Left ventricle myocardium inferior (tissue), 1 donor: ENCODE measurements at places on chromosomes 7 and 10.
A peak's percentile ranks its signal among the peaks of the same experiment; 100 is the strongest.

DNA sequence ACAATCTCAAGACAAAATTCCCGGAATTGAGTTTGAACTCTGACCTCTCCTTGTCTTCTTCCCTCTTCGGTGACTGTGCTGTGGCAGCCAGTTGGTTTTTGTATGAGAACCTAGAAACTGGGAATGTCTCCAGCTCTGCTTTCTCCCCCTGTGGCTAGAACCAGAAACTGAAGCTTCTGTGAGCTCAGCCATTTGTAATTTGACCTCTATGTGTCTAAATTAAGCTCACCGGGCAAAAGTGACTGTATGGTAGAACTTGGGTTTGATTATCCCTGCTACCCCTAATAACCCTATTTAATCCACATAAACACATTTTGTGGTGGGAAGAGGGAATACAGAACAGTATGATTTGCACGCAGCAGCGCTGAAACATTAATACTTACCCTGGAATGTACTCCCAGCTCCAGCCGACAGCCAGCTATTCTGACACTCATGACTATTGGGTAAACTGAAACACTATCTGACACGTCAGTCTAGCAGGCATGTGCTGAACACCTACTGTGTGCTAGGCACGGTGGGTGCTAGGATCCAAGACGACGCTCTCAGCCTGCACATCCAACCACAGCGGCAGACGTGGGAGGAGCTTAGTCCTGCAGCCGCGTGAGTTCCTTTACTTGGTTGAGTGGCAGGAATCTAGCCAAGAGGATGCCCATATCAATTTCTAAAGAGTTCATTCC lies 324.8 kb downstream of the SFMBT2 start:
- no peak for DNase-seq

DNA sequence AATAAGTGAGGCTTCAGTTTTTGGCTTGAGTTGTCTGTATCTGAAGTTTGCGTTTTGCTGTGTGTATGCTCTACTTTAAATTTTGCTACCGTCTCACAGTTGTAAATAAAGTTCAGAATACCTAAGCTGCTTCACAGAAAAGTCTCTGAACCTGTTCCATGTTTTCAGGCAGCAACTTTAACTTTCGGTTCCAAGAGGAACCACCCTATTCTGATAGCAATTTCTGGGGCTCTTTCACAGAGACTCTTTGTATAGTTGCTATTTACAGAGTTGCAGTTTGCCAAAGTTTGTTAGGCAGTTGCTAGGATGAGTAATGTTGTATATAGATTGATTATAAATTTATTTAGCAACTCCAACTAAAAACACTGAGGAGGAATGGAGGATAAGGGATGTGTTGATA lies 5.7 kb downstream of the FAM221A start:
- DNase-seq, result no peak

DNA sequence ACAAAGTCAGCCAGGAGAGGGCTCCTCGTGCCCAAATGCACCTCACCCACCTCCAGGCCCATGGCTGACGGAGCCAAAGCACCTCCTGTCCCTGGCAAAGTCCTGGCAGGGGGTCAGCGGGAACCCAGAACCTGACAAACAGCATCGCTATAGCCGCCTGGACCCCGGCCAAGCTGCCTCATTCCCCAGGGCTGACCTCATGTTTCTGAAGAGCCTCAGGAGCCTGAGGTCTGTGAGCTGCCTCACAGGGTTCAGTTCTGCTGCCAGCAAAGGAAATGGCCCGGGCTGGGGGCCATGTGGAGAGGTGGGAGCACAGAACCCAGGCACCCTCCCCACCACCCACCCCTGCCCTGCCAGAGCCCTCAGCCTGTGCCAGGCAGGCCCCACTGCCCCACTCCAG lies 4.2 kb upstream of the NANOS1 start:
- DNase-seq, result peak; percentile 92

DNA sequence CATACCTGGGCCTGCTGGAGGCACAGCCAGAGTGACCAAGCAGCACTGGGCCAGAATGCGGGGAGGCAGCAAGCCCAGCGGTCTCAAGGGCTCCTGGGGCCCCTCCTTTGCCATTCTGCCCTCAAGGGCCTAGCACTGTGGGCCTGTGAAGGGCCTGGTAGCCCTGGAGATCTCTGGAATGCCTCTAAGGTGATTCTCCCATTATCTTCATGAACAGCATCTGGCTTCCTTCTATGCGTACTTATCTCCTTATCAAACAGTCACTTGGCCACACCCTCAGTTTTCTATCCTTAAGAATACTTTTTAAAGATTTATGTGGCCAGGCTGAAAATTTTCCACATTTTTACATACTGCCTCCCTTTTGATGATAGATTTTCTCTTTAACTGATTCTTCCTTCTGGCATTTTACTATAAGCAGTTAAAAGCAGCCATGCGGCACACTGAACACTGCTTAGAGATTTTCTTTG lies 67.5 kb upstream of the CCNY start:
- DNase-seq, result no peak

DNA sequence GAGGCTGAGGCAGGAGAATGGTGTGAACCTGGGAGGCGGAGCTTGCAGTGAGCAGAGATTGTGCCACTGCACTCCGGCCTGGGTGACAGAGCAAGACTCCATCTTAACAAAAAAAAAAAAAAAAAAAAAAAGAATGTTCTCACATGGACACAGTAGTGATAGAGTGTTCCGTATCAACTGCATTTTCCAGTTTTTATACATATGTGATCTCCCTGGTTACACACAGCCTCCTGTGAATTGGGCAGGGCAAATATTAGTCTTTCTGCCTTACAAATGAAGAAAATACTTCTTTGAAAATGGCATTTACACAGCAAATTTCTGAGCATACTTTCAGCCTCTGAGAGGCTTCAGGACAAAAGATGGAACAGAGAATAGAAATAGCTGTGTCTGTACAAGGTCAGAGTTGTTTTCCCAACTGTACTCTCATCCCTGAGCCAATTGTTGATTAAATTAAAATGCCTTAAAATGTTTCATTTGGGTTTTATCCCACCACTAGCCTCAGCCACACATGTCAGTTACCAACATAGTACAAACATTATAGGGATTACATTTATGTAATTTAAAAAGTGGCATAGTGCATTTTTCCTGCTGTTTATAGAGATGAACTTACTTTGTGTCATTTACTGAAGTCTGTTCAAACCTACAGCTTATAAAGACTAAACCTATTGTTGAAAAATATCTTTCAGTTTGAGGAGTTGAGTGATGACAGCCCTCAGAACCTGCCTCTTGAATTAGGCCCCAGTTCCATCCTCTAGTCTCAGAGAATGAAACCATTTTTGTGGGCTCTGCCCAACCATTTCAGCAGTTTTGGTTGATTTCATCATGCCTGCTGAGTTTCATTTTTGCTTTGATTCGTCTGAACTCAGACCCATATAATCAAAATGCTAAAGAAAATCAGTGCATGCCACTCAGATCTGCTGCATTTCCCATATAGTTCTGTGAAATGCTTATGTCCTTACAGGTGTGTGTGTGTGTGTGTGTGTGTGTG lies 609.4 kb upstream of the C7orf33 start:
- DNase-seq, result no peak

DNA sequence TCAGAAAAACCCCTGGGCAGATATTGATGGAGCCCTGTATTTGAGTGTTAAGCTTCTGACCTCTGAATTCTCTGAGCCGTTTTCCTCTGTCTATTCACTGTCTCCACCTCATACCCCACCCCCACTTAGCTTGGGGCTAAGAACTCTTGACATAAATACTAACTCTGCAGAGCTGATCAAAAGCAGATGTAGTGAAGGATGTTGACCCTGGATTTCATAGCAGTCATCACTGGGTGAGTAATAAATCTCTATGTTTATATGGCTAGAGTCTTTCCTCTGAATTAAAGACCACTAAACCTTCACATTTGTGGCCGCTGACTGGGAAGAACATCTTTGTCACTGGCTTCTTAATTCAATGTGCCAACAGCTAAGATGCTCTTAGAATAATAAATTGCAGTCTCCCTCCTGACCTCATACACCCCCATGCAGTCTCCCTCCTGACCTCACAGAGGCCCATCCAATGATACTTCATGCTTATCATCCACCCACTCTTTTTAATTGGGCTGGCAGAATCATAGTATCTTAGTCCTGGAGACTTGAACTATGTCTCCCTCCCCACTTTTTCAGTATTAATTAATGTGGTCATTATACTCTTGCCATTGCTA lies 78.0 kb upstream of the MACROH2A2 start:
- no peak for DNase-seq

DNA sequence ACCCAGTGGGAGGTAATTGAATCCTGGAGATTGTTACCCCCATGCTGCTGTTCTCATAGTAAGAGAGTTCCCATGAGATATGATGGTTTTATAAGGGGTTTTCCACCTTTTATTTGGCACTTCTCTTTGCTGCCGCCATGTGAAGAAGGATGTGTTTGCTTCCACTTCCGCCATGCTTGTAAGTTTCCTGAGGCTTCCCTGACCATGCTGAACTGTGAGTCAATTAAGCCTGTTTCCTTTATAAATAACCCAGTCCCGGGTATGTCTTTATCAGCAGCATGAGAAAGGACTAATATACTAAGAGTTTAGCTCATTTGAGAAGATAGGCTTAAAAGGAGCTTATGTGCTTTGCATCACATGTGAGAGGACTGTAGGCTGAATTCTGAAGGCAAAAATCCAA lies 29.3 kb downstream of the TMEM248 start:
- no peak for DNase-seq

- DNase-seq, result no peak
Observed at GRCh38 chr7:18420108-18420507, 75.4 kb upstream of the HDAC9 start.

DNA sequence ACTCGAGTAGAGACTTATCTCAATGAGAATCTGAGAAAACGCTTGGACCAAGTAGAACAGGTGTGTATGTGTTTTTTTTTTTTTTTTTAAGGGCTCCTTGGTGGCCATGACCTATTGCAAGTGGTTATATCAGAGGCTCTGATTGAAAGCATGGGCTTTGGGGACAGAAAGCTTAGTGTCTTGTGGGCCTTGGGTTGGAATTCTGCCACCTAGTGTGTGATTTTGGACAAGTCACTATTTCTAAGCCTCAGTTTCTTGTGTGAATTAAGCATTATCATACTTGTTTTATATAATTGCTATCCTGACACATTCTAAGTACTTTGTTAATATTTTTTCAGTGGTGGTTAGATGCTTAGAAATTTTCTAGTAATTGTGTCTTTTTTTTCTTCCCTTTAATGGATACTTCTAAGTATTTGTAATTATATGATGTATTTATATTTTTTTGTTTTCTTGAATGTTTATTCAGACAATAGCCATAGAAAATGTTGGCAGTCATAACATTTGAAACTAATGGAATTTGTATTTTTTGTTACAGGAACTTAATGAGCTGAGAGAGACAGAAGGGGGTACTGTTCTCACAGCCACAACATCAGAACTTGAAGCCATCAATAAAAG lies 33.1 kb downstream of the SMC3 start:
- no peak for DNase-seq

- DNase-seq, result no peak
Observed at GRCh38 chr10:9069136-9069535, 1014.6 kb downstream of the GATA3 start.

GRCh38 chr10:133484818-133485217 lies 31.1 kb downstream of the SCART1 start:
- DNase-seq, result no peak

DNA sequence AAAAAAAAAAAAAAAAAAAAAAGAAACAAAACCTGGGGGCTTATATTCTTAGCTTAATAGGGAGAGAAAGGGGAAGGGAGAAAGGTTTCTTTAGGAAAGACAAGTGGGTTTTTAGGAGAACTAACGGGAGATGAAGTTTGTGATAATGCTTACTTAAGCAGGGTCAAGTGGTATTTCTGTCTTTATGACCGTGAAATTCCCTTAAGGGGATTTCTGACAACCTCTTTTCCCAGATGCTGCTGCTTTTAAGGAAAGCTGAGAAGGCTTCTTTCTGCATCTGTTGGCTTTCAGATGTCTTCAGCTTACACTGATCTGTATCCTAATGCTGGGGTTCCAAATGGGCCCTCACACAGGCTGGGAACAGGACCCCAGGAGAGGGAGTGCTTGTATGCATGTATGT lies 42.6 kb downstream of the ADAMTS14 start:
- no peak for DNase-seq

- DNase-seq, result no peak
Observed at GRCh38 chr7:84196084-84196503, 1.5 kb upstream of the SEMA3A start.

DNA sequence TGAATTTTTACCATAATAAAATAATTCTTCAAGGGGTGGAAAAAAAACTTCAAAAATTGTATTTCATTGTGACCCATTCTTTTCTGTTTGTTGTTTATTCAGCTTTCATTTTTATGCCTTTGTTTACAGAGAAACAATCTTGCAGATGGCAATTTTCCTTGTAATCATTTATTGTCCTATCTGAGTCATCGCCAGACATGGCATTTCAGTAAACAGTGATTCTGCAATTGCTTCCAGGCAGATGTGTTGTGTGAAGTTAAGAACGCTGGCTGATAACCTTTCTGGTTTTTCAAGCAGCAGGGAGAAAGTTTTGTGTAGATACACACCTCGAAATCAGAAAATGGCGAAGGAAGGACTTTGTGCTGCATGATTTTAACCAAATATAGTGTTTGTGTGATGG lies 80.7 kb upstream of the RPA3 start:
- DNase-seq, result no peak

GRCh38 chr7:11203683-11204082 lies 230.0 kb downstream of the PHF14 start:
- DNase-seq, result peak; percentile 60

GRCh38 chr10:106761906-106762305 lies 402.6 kb downstream of the SORCS1 start:
- DNase-seq, result no peak

- DNase-seq, result no peak
Observed at GRCh38 chr7:131188367-131189339, 139.0 kb upstream of the MKLN1 start.

- DNase-seq, result no peak
Observed at GRCh38 chr7:121369462-121369861, 26.6 kb downstream of the FAM3C start.

DNA sequence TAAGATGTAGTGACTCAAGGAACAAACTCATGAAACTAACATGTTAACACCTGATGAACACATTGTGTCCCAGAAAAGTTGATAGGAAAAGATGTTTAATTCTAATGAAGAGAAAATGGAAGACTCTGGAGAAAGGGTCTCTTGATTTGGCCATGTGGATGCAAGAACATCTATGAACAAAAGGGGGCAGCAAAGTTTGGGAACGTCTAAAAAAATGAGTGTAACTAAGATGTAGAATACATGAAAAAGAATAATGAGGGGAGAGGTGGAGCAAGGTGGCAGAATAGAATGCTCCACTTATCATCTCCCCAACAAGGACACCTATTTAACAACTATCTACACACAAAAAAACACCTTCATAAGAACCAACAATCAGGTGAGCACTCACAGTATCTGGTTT lies 805.1 kb downstream of the TNS3 start:
- DNase-seq, result no peak

- no peak for DNase-seq
Observed at GRCh38 chr7:134548877-134549276, at the start of gene AKR1B15. TSS of gene AKR1B15 (plus strand) at chr7:134549110. CDS start at chr7:134564620, 15,510 bp downstream.

- no peak for DNase-seq
Observed at GRCh38 chr7:75687246-75688088, 51.3 kb downstream of the HIP1 start.

DNA sequence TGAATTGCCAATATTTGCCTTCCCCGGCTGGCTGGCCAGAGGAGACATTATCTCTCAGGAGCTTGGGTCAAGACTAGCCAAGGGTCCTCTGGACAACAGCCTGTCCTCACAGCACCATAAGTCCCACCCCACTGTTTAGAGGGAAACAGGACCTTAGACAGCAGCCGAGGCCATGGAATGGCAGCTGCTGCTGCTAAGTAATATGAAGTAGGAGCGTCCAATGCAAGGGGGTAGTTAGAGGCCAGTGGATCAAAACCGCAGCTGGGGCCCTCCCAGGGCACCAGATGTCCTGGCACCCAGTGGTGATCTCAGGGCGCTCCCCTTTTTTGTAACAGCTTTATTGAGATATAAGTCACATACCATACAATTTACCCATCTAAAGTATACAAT lies 12.9 kb upstream of the KCP start:
- no peak for DNase-seq
